Lower lobe of right lung (tissue), 2 donors: ENCODE measurements at places on chromosomes 3 and 15. TPM values are rescaled to one million over a fixed set of nuclear protein-coding genes. Genes with fewer than 3 reads are reported as not detected.
A peak's percentile ranks its signal among the peaks of the same experiment; 100 is the strongest.

DNA sequence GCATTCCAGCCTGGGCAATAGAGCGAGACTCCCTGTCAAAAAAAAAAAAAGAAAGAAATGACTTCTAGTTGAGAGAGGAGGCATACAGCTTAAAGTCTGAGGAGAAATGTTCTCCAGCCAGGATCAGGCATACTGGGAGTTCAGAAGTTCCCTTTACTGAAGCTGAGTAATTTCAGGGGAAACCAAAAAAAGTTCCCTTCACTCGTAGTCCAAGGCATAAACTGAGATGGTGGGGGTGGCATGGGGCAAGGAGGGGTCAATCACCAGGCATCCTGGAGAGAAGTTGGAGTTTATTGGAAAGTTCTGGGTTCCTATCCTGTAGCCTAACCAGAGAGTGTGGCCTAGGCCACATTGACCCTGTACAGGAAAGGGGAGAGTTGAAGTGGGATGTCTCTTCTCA is 5.9 kb downstream of the GPX1 start:
- peaks cover 68% of the 10 kb centered on the region for H3K4me1 ChIP-seq
- peak overlapping the region; percentile 81 for H3K27ac ChIP-seq
- peaks cover 26% of the 10 kb centered on the region for H3K36me3 ChIP-seq
- H3K27me3 ChIP-seq = no peaks in the 10 kb centered on the region
- DNase-seq = no peak

- no peaks in the 10 kb centered on the region for H3K4me1 ChIP-seq
- H3K27ac ChIP-seq = no peak overlapping the region
- H3K4me3 ChIP-seq = no peak overlapping the region
Measured at GRCh38 chr3:197615430-197615829, 59.7 kb upstream of the BDH1 start.

DNA sequence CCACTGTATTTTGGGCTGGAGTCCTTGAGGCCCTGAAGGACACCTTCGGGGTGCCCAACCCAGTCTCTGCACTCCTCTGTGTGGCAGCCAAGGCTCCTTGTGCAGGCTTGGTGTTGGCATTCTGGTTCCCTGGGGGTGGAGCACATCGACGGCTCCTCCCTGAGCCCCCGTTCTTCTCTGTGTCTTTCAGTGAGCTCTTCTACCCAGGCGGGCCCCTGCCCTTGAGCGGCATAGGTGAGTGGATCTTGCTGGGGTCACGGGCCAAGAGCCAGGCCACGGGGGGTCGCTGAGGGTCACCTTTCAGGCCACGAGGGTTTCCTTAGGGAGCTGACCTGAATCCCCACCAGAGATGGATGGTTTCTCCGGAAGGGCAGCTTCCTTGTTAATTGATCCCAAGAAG is 234.8 kb downstream of the SNRPN start:
- H3K4me1 ChIP-seq = no peaks in the 10 kb centered on the region
- H3K36me3 ChIP-seq = no peaks in the 10 kb centered on the region
- no peak for DNase-seq
- no peak overlapping the region for H3K4me3 ChIP-seq

GRCh38 chr15:35399901-35400300 is 146.1 kb downstream of the DPH6 start:
- no peak overlapping the region for H3K4me3 ChIP-seq
- no peak for DNase-seq
- no peaks in the 10 kb centered on the region for H3K36me3 ChIP-seq

DNA sequence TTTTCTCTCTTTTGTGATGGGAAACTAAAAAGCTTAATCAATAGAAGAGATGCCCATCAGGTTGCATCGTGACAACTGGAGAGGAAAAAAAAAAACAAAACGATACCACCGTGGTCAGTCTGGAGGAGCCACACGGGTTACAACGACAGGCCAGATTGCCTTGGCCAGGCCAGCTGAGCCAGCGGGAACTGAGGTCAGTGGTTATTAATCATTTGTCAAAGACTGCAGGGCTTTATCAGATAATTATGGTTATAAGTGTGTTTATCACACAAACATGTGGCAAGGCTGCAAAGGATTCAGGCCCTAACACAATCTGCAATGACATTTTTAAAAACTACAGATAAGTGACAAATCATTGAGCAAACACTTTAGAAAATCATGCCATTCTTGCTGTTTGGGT is 135.0 kb upstream of the FAM3D start:
- H3K36me3 ChIP-seq = no peaks in the 10 kb centered on the region
- no peak for DNase-seq
- H3K27me3 ChIP-seq = no peaks in the 10 kb centered on the region
- H3K4me3 ChIP-seq = no peak overlapping the region
- no peaks in the 10 kb centered on the region for H3K4me1 ChIP-seq

- H3K27ac ChIP-seq = no peak overlapping the region
- no peaks in the 10 kb centered on the region for H3K4me1 ChIP-seq
- no peaks in the 10 kb centered on the region for H3K27me3 ChIP-seq
- no peak for DNase-seq
- no peaks in the 10 kb centered on the region for H3K36me3 ChIP-seq
Measured at GRCh38 chr3:50146316-50146901, 8.7 kb upstream of the SEMA3F start.

DNA sequence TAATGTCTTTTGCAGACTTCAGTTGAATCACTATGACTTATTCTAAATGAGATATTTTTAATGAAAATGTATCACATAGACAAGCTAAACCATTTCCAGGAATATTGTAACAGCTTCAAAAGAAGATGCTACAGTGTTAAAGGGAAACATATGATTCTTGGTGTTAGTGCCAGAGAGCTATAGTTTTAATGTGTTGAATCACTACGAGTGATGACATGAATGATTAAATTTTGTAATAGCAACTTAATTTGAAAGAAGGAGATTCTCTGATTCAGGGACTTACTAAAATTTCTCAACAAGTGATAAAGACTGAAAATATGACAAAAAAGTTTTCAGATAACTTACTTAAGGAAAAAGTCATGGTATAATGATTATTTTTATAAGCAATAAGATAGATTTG is 267.3 kb upstream of the SLITRK3 start:
- no peaks in the 10 kb centered on the region for H3K27me3 ChIP-seq
- H3K4me3 ChIP-seq = no peak overlapping the region
- H3K27ac ChIP-seq = no peak overlapping the region
- no peak for DNase-seq
- no peaks in the 10 kb centered on the region for H3K36me3 ChIP-seq

The RTP1 gene
- not detected for total RNA-seq

The STRIT1 gene
- not detected for total RNA-seq
